ENCODE measurements at places on chromosomes 6 and 20.

DNA sequence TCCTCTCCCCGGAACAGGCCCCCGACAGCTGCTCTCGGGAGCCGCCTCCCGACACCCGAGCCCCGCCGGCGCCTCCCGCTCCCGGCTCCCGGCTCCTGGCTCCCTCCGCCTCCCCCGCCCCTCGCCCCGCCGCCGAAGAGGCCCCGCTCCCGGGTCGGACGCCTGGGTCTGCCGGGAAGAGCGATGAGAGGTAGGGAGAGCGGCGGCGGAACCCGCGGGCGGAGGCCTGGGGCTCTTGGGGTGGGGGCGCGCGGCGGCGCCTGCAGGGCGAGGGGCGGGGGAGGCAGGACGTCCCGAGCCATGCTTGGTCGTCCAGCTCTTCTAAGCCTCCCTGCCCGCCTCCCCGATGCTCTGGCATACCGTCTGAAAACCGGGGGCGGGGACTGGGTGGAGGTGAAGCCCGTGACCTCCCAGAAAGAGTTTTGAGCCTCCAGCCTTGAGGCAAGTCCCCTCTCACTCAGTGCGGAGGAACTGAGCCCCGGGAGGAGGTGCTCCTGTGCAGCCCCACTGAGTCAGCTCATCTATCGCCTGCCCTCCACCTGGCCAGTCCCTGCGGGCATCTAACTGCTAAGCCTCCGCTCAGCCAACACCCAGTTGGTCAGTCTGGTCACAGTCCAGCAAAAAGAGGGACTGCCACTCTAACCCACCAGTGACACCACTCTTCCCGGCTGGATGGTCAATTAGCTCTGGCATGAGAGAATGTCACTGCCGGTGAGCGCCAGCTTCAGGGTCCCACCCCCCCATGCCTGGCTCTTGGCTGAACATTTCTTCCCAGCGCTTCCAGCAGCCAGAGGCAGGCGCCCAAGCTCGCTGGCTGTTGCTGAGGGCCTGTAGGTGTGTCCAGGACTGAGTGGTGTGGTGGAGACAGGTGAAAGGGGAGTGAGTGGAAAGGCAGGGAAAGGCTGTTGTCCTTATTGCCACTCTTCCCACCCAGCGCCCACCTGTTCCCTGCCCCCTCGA lies 482 bp downstream of the DDR1 start:
- DNase-seq: peak; percentile 17

DNA sequence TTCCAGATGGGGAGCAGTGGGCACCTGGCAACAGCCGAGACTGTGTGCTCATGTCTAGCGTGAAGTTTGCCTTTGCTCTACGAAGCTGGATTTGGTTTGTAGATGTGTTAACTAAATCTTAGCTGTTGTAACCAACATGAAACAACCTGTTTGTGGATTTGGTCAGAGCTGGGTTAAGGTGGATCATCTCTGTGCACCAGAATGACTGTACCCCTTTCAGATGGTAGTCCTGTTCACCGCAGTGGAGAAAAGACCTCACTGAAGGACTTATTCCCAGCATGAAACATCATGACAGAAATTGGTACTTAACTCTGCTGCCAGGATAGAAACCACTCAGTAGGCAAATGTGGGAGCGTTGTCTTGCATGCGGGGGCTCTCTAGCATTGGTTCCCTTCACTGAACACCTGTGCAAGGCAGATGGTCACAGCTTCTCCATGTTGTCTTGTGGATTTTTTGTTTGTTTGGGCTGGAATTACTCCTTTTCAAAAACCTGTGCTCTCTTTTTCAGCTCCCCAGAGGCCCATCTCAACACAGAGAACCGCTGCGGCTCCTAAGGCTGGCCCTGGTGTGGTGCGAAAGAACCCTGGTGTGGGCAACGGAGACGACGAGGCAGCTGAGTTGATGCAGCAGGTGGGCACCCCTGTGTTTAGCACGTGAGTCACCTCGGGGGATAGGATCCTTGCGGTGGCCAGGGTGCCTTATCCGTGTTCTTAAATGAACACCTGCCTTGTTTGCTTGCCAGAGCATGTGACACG lies 19.3 kb upstream of the EFCAB8 start:
- no peak for DNase-seq

- DNase-seq: peak; percentile 60
These were observed 107.4 kb downstream of the SCML4 start for GRCh38 chr6:107716688-107717089.

GRCh38 chr20:35226884-35227681 lies 593 bp downstream of the MMP24 start:
- peak; percentile 34 for DNase-seq

GRCh38 chr6:8513174-8513573 lies 77.8 kb upstream of the SLC35B3 start:
- no peak for DNase-seq

DNA sequence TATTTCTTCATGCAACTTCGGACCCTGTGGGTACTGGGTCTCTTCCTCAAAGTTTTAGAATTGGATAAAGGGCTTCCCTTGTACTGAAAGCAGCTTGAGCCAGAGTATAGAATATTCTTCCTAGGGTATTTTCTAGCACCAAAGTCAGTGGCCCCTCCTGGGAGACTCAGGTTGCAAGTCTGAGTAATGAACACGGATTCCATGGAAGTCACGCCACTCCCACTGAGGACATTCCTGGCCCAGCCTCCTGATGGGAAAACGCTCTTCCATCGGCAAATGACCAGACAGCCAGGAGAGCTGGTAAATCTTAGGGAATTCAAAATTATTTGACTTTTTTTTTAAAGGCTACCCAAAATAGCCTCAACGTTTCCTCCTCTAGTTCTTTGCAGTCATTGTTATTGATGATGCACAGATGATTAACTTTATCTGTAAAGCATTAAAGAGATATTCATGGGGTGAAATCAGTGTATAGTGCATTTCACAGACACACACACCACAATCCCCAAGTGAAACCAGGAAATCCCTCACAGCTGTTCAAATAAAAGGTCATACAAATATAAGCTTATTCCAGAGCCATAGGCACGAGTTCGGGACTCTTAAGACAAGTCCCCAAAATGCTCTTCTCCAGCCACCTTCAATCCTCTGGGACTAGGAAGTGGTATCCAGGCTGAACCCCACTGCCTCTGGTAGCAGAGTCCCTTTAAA lies 248.8 kb downstream of the SOD2 start:
- no peak for DNase-seq

GRCh38 chr6:35552285-35552917 lies 39.7 kb upstream of the TULP1 start:
- DNase-seq: no peak

- no peak for DNase-seq
These were observed at the start of gene COX4I2 for GRCh38 chr20:31637660-31638059. Gene COX4I2, plus strand, starts transcription at chr20:31637912. Its CDS starts 1,106 bp downstream, at chr20:31639018.

GRCh38 chr20:12821249-12821648 lies 187.5 kb upstream of the SPTLC3 start:
- no peak for DNase-seq

GRCh38 chr20:34201531-34201930 lies 39.7 kb upstream of the ASIP start:
- DNase-seq: no peak

GRCh38 chr6:80543151-80543550 lies 436.7 kb downstream of the BCKDHB start:
- DNase-seq: no peak

DNA sequence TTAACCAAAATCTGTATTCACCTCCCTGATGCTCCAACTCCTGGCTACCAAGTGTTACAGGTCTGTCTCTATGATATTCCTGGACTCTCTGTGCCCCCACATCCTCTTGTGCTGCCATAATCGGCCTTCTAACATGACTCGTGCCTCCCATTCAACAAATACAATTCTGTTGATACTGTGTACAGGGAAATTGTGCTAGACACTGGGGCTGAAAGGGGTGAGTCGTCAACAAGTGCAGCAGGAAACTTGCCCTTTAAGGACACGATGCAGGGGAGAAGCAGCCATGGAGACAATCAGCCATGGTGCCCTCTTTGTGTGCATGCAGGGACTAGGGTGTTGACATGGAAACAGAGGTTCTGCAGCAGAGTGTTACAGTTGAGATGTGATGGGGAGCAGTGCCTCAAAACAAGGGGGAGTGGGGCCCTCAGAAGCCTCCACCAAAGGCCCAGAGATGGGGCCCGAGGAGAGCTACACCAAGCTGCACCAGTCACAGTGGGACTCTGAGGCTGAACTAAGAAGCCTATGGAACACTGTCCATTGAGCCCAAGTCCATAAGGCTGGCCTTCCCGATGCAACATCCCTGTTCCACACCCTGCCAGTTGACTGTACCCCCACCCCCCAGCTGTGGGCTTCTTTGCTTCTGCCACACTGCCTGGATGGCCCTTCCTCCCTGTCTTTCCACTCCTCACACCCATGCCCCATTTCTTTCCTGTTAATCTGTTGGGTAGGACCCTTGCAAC lies 3.1 kb downstream of the PCED1A start:
- DNase-seq: no peak

- DNase-seq: peak; percentile 26
These were observed 203.1 kb downstream of the ASCC3 start for GRCh38 chr6:100678027-100678426.

GRCh38 chr6:33259032-33259431 lies 12.6 kb downstream of the VPS52 start:
- no peak for DNase-seq

GRCh38 chr6:127342296-127342945 lies 988 bp downstream of the ECHDC1 start:
- DNase-seq: peak; percentile 65

DNA sequence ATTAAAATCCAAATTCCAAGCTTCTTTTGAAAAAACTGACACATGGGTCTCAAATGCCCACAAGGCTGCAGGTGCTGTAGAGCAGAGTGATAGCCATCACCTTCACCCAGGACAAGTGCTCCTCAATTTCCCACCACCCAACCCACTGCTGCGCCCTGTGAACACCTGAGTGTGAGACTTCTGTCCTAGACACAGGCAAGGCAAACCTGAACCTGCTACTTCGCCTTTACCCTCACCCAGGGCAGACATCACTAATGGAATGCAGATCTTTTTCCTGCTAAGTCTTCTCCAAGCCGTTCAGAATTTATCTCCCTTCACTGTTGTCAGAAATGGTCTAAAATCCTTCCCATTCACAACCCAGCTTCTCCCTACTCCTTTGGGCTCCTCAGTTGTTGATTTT lies 65.9 kb downstream of the PREX1 start:
- DNase-seq: no peak

DNA sequence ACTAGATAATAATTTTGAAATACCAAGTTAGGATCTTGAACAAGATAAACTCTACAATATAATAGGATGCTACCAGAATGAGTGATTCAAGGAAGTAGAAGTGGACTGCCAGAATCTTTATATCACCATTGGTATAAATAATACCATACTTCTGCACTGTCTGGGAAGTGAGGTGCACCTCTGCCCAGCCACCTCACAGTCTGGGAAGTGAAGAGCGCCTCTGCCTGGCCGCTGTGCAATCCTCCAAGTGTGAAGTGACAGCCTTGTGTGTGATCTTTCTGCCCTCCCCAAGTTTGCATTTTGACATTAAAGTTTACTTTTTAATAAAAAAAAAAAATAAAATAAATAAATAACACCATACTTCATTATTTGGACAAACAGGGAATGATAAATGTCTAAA lies 18.8 kb downstream of the LATS1 start:
- DNase-seq: no peak

DNA sequence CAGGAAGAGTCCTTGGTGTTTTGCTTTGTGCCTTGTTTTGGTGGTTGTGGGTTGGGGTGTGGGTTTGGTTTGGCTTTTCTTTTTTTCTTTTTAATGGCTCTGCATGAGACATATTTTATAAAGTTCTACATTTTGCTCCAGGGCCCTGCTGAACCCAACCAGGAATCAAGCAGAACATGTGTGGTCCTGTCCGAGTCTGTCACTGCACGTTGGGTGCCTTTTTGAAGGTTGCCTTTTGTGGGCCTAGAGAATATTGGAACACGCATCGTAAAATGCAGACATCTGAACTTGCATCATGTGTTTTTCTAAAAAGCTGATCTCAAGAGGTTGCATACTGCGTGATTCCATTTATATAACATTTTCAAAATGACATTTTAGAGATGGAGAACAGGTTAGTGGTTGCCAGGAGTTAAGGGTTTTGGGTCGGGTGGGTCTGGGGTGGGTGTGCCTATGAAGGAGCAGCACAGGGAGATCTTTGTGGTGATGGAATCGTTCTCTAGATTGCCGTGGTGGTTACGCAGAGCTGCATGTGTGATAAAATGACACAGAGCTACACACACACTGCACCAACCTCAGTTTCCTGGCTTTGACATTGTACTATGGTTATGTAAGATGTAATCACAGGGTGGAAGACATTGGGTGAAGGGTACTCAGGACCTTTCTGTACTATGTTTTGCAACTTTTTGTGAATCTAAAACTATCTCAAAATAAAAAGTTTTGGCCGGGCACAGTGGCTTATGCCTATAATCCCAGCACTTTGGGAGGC lies 80.2 kb downstream of the EYA2 start:
- DNase-seq: no peak

DNA sequence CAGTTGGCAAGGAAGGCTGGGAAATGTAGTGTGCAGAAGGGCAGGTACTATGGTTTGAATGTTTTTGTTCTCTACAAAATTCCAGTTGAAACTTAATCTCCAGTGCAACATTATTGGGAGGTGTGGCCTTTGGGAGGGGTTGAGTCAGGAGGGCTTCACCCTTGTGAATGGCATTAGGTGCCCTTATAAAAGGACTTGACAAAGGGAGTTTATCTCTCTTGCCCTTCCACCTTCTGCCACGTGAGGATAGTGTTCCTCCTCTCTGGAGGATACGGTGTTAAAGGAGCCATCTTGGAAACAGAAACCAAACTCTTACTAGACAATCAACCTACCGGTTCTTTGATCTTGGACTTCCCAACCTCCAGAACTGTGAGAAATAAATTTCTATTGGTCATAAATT lies 82.2 kb upstream of the LRFN2 start:
- DNase-seq: no peak

- DNase-seq: peak; percentile 12
These were observed 425.3 kb upstream of the NOX3 start for GRCh38 chr6:155880900-155881299.

DNA sequence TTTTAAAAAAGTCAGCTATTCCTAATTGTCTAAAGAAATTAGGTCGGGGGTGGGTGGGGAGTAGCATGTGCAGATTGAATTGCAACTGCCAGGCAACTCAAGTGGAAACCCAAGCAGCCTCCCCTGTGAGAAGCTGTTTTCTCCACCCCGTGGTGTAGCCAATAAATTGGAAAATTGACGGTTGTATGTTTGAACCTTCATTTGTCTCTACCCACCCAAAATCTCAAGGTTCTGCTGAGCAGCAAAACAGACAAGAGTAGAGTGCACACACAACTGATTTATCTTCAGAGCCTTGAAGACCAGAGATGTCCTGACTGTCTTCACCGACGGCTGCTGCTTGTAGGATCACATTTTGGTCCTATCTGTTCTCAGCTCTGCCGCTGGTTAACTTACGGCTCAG lies 88.5 kb downstream of the DTD1 start:
- no peak for DNase-seq
